ENCODE measurements at places on chromosomes 5 and 9.

- no peak for DNase-seq
These were observed 7.7 kb downstream of the CA9 start for GRCh38 chr9:35681341-35682002.

DNA sequence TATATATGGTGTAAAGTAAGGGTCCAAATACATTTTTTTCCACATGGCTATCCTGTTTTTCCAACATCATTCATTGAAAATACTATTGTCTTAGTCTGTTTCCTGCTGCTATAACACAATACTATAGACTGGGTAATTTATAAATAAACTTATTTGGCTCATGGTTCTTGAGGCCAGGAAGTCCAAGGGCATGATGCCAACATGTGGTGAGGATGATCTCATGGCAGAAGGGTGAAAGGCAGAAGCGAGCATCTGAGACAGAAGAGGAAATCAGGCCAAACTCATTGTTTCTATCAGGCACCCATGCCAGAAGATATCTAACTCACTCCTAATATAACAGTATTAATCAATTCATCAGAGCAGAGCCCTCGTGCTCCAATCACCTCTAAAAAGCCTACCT, 42.6 kb downstream of the ANKRD55 start:
- DNase-seq: no peak

DNA sequence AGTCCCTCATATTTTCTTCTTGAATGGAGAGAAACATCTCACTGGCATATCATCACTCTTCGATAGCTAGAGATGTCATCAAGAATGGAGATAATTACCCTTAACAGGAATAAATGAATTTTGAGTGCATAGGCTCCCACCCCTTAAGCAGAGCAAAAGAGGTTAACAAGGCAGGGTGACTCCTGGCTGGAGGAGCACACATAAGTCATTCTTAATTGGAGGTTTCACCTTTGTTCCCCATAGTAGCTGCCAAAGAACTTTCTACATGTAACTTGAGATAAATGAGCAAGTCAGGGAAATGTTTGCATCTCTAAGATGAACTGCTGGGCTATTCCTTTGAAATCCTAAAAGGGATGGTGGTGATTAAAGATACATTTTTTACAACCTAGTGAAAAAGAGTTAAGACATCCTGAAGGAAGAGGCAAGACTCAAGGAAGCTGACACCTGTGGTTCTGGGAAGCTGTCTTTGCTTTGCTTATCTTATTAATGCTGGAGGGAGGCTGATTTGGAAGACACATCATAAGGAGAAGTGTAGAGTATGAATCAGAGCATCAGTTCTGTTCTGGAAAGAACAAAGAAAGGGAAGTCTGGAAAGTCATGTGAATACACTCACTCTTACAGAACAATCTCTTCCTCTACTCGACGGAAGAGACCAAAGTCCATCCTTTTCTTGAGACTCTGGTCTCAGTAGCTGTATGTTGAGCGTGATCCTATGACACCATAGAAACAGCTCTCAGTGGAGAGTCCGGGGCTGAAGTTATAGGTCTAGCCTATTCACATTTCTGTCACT, 326.3 kb downstream of the OSTF1 start:
- DNase-seq: no peak

DNA sequence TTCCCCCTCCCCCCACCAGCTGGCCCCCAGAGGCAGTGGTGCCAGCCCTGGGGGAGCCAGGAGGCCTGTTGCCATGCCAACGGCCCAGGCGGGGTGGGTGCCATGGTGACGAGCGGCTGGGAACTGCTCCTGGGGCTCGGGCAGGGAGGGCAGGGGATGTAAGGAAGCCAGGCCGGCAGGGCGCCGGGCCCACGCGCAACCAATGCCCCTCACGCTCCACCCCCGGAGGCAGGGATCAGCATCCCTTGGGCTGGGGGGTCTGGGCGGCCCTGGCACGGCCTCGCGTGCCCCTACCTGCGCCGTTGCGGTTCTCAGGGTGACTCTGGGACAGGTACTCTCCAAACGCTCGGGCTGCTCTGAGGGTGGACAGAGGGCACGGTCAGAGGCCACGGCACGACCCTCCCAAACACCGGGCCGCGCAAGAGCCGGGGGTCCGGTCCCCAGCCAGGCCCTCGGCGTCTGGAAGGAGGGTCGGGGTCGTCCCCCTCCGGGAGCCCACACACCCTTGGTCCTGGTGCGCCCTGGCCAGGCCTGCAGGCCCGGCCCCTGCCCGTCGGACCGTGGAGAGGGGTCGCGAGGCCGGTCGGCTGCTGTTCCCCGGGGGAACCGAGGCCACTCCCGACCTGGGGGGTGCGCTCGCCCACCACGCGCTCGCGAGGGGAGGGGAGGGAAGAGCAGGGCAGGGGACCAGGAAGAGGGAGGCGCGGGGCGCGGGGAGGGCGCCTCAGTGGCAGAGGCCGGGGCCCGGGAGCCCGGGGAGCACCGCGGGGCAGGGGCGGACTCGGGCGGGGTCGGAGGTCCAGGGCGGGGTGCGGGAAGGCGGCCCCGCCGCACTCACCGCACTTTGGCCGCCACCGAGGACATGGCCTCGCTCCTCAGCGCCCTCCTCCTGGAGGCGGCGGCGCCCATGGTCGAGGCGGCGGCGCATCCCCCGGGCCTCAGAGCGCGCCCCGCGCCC, 661 bp downstream of the NSMF start:
- DNase-seq: peak; percentile 91

DNA sequence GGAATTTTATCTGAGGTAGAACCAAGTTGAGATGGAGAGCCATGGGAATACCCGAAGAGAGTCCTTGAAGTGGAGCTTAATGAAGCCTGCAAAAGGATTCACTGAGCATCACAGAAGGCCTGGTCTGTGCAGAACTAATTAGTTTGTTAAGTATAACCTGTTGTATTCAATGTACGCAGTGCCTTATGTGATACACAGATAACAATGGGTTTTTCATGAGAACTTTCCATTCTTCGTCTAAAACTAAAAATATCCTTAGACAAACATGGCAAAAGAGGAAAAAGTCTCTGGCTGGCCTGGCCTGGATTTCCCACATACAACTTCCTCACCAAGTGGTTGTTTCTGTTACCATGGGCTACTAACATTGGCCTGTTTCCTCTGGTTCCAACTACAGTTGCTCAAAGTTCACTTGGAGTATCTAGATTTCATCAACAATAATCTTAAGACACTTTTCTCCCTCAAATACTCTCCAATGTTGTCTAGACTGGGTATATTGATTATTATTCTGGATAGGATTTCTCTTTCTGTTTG, 237.6 kb upstream of the ZNF462 start:
- DNase-seq: no peak

DNA sequence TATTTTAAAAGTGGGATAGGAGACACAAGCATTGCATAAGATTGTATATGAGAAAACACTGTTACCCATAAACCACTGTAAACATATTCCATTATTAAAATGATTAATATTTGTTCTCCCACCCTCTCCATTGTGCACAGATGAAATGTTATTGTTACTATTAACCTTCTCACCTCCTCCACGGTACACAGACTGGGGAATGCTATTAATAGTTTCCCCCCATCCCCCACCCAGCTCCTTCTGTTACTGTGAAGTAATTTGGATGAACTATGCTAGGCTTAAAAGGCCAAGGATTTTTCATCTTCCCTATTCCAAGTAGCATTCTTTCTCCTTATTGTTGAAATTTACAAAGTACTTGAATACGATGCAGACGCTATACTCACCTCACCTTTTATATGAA, 91.4 kb downstream of the JAKMIP2 start:
- no peak for DNase-seq

DNA sequence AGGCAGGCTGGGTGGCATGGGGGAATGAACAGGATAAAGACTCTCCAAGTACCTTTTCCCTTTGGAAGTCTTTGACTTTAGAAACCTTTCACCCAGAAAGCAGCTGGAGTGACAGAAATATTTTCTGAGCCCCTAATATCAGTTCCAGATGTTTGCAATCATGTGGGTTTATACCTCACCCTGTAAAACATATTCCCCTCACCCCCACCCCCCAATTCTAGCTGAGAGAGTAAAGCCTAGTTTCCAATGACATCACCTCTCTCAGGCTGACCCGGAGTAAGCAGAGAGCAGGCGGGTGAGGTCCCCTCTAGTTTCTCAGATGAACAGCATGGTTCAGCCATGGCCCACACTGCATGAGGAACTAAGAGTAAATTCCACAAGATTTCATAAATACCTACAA, 82.9 kb upstream of the TRIM32 start:
- DNase-seq: no peak

GRCh38 chr9:15834541-15834940, 281.7 kb downstream of the CCDC171 start:
- peak; percentile 34 for DNase-seq

DNA sequence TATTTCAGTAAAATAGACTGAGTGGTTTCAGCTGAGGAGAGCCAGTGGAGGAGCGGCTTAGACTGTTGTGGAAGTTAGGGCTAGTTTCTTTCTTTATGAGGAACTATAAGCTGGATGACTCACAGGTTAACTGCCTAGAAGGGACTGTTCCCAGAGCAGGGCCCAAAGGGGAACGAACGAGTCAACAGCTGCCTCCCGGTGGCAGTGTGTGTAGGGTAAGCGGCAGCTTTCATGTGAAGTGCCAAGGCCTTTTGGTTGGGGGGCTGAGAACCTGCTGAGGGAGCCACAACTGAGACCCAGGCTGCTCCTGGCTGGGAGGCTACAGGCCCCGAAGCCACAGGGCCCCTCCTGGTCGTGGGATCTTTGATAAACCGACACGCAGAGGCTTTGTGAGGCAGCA, 7.0 kb downstream of the SQSTM1 start:
- DNase-seq: no peak

DNA sequence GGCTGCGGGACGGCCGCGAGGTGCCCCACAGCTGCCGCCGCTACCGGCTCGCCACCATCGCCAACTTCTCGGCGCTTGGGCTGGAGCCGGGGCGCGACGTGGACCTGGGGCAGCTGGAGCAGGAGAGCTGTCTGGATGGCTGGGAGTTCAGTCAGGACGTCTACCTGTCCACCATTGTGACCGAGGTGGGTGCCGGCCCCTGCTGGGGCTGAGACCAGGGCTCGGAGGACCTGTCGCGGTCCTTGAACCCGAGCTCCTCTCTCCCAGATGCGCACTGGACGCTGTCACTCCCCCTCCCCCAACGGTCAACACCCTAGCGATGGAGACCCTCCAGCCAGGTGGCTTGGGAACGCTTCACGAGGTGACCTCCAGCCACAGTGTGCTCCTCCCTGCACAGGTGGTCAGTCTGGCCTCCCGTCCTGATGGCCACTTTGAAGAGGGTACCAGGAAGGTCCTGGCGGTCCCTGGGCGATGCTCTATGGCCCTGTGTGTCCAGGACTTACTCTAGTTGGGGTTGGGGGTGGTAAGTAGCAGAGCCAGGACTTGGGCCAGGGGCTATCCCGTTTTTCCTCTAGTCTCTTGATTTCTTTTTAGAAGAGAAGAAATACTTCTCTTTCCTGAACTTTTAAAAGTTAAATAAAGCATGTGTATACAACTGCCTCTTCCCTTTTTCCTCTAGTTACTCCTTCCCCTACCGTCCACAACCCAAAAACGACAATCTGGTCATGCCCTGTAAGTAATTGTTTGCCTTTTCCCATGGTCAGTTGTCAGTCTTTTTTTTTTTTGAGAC, 866 bp downstream of the SLC22A5 start:
- no peak for DNase-seq

DNA sequence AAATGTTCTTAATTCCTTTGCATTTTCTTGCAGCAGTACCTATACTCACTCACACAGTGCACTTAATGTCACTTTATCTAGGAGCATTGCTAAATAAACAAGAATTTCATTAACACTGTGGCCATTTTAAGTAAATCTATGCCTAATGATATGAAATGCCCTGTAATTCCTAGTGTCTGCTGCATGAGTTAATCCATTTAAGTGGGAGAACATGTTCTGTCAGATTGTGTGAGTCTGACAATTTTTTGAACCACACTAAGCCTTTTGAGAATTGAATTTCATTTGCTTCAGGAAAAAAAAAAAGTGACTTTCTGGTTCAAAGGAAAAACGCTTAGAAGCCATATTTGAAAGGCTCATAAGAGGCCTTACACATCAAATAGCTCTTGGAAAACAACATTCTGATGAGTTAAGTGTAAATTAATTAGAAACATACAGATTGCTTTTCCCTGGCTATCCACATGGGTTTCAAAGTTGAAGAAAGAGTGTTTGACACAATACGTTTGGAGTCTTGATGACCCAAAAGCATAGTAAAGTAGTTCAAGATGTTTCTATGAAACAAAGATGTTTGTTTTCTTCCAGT, 446.7 kb upstream of the GRAMD2B start:
- DNase-seq: no peak

DNA sequence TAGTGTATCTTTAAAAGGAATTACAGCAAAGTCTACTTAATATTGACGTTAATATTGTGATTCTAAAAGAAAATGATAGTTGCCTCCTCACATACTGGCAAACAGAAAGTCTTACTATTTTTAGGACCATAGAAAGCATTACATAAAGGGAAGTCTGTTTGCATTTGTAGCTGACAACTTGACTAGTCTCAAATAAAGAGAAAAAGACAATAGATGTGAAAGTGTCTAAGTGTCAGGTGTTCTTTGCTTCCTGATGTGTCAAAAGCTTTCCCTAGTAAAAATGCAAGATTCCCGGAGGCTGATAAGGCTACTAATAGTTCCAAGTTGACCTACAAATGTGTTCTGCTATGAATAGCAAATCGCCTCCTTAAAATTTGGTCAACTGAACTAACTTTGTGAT, 259.7 kb downstream of the CDH10 start:
- no peak for DNase-seq

DNA sequence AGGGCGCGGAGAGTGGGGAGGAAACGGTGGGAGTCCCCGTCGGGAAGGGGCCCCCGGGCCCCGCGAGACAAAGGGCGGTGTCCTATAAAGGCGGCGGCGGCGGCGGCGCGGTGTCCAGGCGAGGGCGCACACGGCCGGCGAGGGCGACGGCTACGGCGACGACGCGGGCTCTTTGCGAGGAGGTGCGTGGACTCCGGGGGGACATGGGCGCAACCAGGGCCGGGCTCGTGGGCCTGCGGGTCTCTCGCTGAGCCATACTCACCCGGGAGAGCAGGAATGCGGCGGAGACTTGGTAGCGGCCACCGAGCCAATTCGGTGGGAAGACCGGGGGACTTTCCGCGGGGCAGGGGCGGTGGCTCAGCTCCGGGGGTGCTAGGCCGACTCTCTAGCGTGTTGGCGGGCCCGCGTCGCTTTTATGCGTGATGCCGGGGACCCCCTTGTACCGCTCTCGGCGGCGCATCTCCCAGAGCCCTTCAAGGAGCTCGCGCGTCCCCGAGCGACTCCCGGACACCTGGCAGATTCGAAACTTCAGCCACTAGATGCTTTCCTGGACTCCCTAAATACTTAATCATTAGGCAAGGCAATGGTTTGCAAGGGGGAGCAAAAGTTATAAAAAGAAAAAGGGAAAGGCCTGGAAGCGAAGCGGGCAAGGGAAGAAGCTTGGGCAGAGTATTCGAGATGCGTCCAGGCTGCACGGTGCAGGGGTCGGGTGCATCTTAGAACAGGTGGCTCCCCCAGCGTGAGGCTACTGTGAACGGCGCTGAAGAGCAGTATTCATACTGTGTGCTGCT, 5.9 kb upstream of the TAL2 start:
- peak; percentile 32 for DNase-seq

GRCh38 chr5:67432606-67433005, 236.0 kb upstream of the CD180 start:
- no peak for DNase-seq

DNA sequence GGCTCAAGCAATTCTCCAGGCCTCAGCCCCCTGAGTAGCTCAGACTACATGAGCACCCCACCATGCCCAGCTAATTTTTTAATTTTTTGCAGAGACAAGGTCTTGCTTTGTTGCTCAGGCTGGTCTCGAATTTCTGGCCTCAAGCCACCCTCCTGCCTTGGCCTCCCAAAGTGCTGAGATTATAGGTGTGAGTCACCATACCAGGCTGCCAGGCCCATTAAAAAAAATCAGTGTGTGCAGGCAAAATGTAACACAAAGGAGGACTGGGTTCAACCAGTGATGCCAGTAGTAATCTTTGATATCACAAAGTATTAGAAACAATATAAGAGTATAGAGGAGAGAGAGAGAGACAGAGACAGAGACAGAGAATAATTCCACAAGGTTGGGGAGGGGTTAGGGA, 322.7 kb downstream of the MSX2 start:
- DNase-seq: no peak
